PC-9 (cell line): ENCODE measurements at places on chromosomes 13 and 19.

GRCh38 chr13:44125943-44126469 is 246.3 kb downstream of the LACC1 start:
- no peaks in the 10 kb centered on the region for H3K36me3 ChIP-seq
- no peak overlapping the region for H3K4me3 ChIP-seq
- no peaks in the 10 kb centered on the region for H3K27me3 ChIP-seq
- no peak overlapping the region for H3K27ac ChIP-seq
- no peaks in the 10 kb centered on the region for H3K4me1 ChIP-seq
- no peak for DNase-seq

DNA sequence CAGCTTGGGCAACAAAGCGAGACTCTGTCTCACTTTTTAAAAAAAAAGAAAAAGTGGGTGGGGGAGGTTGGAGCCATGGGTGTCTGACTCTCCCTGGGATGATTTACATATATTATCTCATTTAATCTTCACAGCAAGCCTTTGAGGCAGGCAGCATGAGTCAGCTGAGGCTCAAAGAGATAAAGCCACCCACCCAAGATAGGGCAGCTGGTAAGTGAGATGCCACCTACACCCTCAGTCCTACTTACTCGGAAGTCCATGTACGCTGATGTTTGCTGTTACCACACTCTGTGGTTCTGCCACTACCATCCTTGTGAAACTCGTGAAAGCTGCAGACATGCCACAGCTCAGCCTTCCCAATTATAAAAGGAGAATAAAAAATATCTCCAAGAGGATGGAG is 142.0 kb upstream of the TSHZ3 start:
- no peaks in the 10 kb centered on the region for H3K36me3 ChIP-seq
- H3K27me3 ChIP-seq: peaks cover 29% of the 10 kb centered on the region
- DNase-seq: no peak
- H3K27ac ChIP-seq: no peak overlapping the region
- no peak overlapping the region for H3K4me3 ChIP-seq

- no peak for DNase-seq
- H3K27ac ChIP-seq: no peak overlapping the region
- H3K36me3 ChIP-seq: no peaks in the 10 kb centered on the region
- H3K4me1 ChIP-seq: no peaks in the 10 kb centered on the region
- H3K4me3 ChIP-seq: no peak overlapping the region
Observed at GRCh38 chr13:111005808-111006505, 91.1 kb upstream of the ANKRD10 start.

DNA sequence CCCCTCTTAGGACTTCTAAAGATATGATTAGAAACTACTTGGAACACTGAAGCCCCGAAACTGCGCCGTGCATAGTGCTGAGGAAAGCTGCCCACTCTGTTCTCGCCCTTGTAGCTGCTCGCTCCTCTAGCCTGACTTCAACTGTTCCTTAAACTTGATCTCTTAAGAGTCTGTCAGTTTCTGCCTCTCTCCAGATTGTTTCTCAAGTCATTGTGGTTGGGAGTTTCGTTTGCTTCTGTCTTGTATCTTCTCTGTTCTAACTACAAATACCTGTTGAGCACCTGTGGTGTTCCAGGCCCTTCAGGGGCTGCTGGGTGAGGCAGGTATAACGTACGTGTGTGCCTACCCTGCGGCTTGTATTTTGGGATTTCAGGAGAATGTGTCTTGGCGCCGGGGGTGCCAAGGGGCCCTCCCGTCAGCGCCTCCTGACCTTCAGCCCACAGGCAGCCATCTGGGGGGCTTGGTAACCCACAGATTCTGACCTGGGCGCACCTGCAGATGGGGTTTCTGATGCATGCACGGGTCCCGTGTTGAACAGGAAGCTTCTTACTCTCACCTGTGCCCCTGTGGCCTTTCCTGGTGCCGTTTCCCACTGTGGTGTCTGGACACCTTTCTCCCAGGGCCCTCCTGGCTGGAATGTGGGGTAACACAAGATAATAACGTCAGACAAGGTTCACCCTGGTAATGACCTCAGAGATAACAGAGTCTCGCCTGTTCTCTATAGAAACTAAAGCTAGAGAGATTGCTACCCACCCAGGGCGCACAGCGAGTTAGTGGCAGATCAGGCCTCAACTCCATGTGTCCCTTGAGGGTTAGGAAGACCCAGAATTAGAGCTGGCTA is 17.2 kb upstream of the DCUN1D2 start:
- H3K4me3 ChIP-seq: no peak overlapping the region
- no peaks in the 10 kb centered on the region for H3K27me3 ChIP-seq
- H3K36me3 ChIP-seq: peaks cover 15% of the 10 kb centered on the region; the same call in 1 of the 2 replicates
- H3K4me1 ChIP-seq: no peaks in the 10 kb centered on the region
- DNase-seq: no peak

GRCh38 chr19:15584095-15584494 is 30.9 kb upstream of the CYP4F8 start:
- no peak overlapping the region for H3K4me3 ChIP-seq
- peaks cover 19% of the 10 kb centered on the region for H3K27me3 ChIP-seq
- no peak for DNase-seq
- no peak overlapping the region for H3K27ac ChIP-seq
- no peaks in the 10 kb centered on the region for H3K36me3 ChIP-seq

GRCh38 chr13:111561091-111561781 is 240.8 kb downstream of the TEX29 start:
- no peak overlapping the region for H3K4me3 ChIP-seq
- peaks cover 95% of the 10 kb centered on the region for H3K27me3 ChIP-seq
- no peaks in the 10 kb centered on the region for H3K4me1 ChIP-seq
- no peaks in the 10 kb centered on the region for H3K36me3 ChIP-seq
- no peak for DNase-seq
- no peak overlapping the region for H3K27ac ChIP-seq

GRCh38 chr19:6108721-6109633 is 1.3 kb downstream of the RFX2 start:
- H3K36me3 ChIP-seq: no peaks in the 10 kb centered on the region
- DNase-seq: no peak
- no peak overlapping the region for H3K27ac ChIP-seq
- H3K4me3 ChIP-seq: peak overlapping the region; percentile 60; the same call in 1 of the 2 replicates
- H3K4me1 ChIP-seq: 0 out of 2 replicates have a peak, but pooled peaks cover 5% of the 10 kb centered on the region
- H3K27me3 ChIP-seq: no peaks in the 10 kb centered on the region

- H3K4me1 ChIP-seq: peaks cover 63% of the 10 kb centered on the region
- peak overlapping the region; percentile 9; the same call in 1 of the 2 replicates for H3K4me3 ChIP-seq
- H3K27me3 ChIP-seq: no peaks in the 10 kb centered on the region
- H3K27ac ChIP-seq: peak overlapping the region; percentile 83
Observed at GRCh38 chr13:110347535-110348308, 40.6 kb downstream of the COL4A2 start.

DNA sequence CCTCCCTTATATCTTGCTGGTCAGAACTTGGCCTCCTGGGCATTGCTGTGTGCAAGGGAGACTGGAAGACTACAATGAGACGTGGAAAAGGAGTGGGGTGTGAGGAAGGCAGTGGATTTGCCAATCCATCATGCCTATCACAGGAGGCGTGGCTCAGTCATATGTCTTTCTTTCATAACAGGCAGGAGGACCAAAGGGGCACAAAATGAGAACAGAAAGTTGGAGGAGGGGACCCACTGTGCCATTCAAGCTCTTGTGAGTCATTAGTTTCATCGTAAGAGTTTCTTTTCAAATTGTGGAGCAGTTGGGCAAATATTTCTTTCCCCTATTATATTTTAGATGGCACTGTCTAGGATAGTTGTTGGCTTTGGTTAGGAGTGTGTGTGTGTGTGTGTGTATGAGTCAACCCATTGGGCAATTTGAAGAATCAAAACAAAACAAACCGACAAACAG is 471.5 kb downstream of the TSHZ3 start:
- no peaks in the 10 kb centered on the region for H3K36me3 ChIP-seq
- no peak for DNase-seq
- no peaks in the 10 kb centered on the region for H3K27me3 ChIP-seq
- no peak overlapping the region for H3K4me3 ChIP-seq
- H3K4me1 ChIP-seq: no peaks in the 10 kb centered on the region
- H3K27ac ChIP-seq: no peak overlapping the region

- H3K4me1 ChIP-seq: no peaks in the 10 kb centered on the region
- no peak overlapping the region for H3K4me3 ChIP-seq
- no peak for DNase-seq
- H3K36me3 ChIP-seq: no peaks in the 10 kb centered on the region
Observed at GRCh38 chr13:66994097-66994496, 236.0 kb downstream of the PCDH9 start.

- no peak overlapping the region for H3K27ac ChIP-seq
- no peak overlapping the region for H3K4me3 ChIP-seq
Observed at GRCh38 chr13:112144616-112145550, 77.9 kb downstream of the SOX1 start.

GRCh38 chr13:19680751-19681150 is 47.3 kb downstream of the MPHOSPH8 start:
- no peak for DNase-seq
- H3K4me1 ChIP-seq: no peaks in the 10 kb centered on the region
- no peak overlapping the region for H3K27ac ChIP-seq
- H3K36me3 ChIP-seq: peaks cover 22% of the 10 kb centered on the region; the same call in 1 of the 2 replicates
- no peaks in the 10 kb centered on the region for H3K27me3 ChIP-seq
- H3K4me3 ChIP-seq: no peak overlapping the region

DNA sequence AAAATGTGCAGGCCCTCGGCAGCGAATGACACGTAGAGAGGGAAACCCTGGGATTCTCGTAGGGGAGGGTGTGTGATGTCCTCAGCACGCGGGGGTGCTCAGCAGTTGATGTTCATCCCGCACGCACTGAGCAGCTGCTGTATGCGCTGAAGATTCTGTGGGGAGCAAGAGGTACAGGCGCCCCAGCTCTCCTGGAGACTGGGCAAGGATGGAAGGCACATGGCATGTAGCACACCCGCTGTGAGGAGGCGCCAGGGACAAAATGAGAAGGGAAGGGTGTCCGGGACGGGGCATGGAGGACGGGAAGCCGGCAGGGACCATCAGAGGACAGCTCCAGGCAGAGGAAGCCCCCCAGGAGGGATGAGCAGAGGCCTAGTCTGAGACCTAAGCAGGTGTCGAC is 15.4 kb downstream of the ATP11A start:
- no peak for DNase-seq
- H3K4me1 ChIP-seq: 0 out of 2 replicates have a peak, but pooled peaks cover 1% of the 10 kb centered on the region
- no peaks in the 10 kb centered on the region for H3K27me3 ChIP-seq
- no peak overlapping the region for H3K4me3 ChIP-seq
- no peak overlapping the region for H3K27ac ChIP-seq

DNA sequence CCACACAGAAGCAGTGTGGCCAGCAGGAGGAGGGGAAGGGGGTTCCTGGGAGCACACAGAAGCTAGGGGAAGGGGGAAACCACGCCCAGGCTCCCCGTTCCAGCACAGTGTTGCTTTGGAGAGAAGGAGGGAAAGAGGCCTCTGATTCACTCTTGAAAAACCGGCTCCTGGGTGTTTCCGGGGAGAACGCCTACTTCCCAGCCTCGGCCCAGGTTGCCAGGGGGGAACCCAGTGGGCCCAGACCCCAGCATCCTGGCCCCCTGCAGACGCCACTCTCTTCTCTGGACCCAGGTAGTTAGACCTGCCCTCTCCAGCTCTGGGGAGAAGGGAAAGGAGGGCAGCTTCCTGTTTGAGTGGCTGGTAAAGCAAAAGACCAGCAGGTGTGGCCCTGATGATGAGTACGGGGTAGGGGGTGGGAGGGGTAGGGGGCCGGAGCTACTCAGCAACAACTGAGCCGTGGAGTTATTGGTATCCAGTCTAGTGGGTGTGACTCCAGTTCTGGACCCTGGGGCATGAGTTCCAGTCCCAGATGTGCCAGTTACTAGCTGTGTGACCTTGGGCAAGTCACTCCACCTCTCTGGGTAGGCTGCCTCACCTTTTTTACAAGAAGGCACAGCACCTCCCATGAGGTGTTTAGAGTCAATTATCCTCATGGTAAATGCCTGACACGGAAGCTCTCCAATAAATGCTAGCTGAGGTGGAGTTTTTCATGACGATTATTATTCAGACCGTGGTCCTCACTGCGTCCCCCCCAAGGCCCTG is 836 bp downstream of the GIPC1 start:
- peak; percentile 66 for DNase-seq
- peaks cover 18% of the 10 kb centered on the region for H3K36me3 ChIP-seq
- no peaks in the 10 kb centered on the region for H3K27me3 ChIP-seq
- peak overlapping the region; percentile 91 for H3K27ac ChIP-seq
- H3K4me1 ChIP-seq: peaks cover 34% of the 10 kb centered on the region
- peak overlapping the region; percentile 99 for H3K4me3 ChIP-seq

- 0 out of 2 replicates have a peak, but pooled peaks cover 5% of the 10 kb centered on the region for H3K4me1 ChIP-seq
- no peaks in the 10 kb centered on the region for H3K36me3 ChIP-seq
- H3K4me3 ChIP-seq: no peak overlapping the region
Observed at GRCh38 chr19:46474211-46474610, 2.8 kb upstream of the PNMA8A start.

- no peaks in the 10 kb centered on the region for H3K36me3 ChIP-seq
- no peaks in the 10 kb centered on the region for H3K27me3 ChIP-seq
- DNase-seq: no peak
- H3K4me3 ChIP-seq: no peak overlapping the region
Observed at GRCh38 chr19:6551607-6552450, 21.0 kb downstream of the TNFSF9 start.

GRCh38 chr19:45971260-45971902 is 2.3 kb downstream of the NOVA2 start:
- H3K4me1 ChIP-seq: no peaks in the 10 kb centered on the region
- H3K27ac ChIP-seq: no peak overlapping the region
- DNase-seq: no peak
- H3K27me3 ChIP-seq: peaks cover 93% of the 10 kb centered on the region
- H3K36me3 ChIP-seq: no peaks in the 10 kb centered on the region
- H3K4me3 ChIP-seq: no peak overlapping the region

GRCh38 chr19:31574251-31574973 is 225.2 kb upstream of the TSHZ3 start:
- no peak for DNase-seq
- no peak overlapping the region for H3K27ac ChIP-seq
- peaks cover 66% of the 10 kb centered on the region for H3K27me3 ChIP-seq
- H3K4me3 ChIP-seq: no peak overlapping the region

DNA sequence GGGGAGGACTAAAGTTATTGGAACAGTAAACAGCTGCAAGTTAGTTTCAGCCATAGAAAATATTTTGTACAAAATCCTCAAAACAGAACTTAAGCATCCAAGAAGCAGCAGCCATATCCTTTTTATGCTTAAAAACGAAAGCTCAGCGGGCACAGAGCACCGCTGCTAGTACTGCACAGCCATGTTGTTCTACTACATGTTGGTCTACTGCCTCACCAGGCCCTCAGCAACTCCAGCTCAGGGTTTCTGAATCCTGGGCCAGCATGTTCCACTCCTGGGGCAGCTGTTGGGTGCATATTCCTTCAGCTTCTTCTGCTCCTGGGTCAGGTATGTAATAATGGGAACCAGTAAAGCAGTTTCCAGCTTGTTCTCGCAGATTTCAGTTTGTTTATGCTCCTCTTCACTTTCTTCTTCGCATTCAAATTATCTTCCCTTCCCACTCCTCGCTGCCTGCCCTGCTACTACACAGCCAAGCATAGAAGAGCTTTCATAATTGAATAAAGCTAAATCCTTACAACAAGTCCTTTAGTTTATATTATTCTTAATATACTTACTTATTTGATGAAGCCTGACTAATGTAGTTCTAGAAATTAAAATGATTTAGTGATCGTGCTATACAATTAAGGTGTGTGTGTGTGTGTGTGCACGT is 820.5 kb upstream of the ATXN8OS start:
- no peaks in the 10 kb centered on the region for H3K27me3 ChIP-seq
- DNase-seq: no peak
- no peaks in the 10 kb centered on the region for H3K4me1 ChIP-seq
- no peak overlapping the region for H3K27ac ChIP-seq
- H3K4me3 ChIP-seq: no peak overlapping the region
- H3K36me3 ChIP-seq: no peaks in the 10 kb centered on the region
